ENCODE measurements at places on chromosomes 1 and 21.

- DNase-seq: no peak
Observed at GRCh38 chr1:153506386-153506785, 29.4 kb downstream of the S100A6 start.

- DNase-seq: no peak
Observed at GRCh38 chr1:201882665-201883132, 6.0 kb upstream of the SHISA4 start.

GRCh38 chr1:11886986-11887665, 28.4 kb upstream of the NPPB start:
- DNase-seq: no peak

- no peak for DNase-seq
Observed at GRCh38 chr1:62384276-62385005, 52.4 kb upstream of the USP1 start.

DNA sequence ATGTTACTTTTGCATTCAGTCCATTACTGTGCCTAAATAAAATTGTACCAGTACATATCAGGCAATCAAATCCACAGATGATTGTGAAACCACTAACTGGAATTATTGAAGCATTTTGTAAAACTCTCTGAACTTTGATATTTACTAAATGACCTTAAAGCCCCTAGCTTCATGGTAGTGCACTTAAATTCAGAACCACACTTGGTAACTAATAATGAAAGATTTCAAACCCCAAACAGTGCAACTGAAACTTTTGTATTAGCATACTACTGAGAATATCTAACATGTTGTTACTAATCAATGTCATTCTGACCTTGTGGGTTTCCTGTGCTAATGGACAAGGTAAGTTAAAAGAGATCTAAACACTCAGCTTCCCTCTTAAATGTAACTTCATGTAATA, at the start of gene CFHR3:
CFHR3 (plus strand) TSS at position 238 of the 400 bp plus-strand sequence; CDS start at position 285, 47 bp downstream.
- DNase-seq: no peak
